ENCODE measurements at places on chromosomes 2 and 18.
A peak's percentile ranks its signal among the peaks of the same experiment; 100 is the strongest.

- peak; percentile 29 for DNase-seq
These were observed 461.3 kb upstream of the SOX11 start for GRCh38 chr2:5230855-5231254.

DNA sequence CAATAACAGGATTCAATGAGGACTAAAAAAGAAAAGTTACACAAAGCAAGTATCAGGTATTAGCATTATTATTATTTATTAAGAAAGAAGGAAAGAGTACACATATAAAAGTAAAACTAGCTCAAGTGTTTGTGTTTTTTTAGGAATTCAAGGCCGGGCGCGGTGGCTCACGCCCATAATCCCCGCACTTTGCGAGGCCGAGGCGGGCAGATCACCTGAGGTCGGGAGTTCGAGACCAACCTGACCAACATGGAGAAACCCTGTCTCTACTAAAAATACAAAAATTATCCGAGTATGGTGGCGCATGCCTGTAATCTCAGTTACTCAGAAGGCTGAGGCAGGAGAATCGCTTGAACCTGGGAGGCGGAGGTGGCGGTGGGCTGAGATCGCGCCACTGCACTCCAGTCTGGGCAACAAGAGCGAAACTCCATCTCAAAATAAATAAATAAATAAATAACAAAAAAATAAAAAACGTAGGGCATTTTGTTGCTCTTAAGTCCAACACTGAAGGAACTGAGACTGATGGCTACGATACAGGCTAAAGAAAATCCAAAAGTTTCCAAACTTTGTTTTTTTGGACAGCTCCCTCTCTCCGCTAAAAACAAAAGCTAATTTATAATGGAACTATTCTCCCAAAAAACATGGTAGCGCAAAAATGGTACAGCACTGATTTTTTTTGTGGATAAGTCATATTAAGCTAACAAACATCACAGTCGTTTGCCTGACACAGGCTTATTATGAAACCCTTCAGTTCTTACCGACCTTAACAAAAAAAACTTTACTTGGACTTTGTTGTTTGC is 1.7 kb downstream of the TRAPPC8 start:
- no peak for DNase-seq

GRCh38 chr2:39099870-39100728 is 20.8 kb downstream of the SOS1 start:
- no peak for DNase-seq

- DNase-seq, result no peak
These were observed 70.9 kb downstream of the AAK1 start for GRCh38 chr2:69572641-69573040.

- no peak for DNase-seq
These were observed 34.8 kb upstream of the LDLRAD4 start for GRCh38 chr18:13183790-13184189.

DNA sequence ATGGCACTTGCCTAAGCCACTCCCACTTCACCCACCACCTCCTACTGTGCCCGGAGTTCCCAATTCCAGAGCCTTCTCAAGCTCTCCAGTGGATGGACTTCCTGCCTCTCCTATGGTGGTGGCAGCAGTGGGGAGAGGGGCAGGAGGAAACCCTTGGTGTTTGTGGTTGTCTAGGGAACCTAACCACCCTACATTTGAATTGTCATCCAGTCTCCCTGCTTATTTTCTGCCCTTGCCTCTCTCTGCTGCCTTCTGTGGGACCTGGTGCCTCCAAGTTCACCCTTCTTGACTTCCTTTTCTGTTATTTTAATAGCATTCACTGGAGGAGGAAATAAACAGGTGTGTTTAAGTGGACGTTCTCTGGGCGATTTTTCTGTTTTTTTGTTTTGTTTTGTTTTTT is 50.0 kb upstream of the HPCAL1 start:
- DNase-seq, result no peak

- no peak for DNase-seq
These were observed 29.9 kb downstream of the HK2 start for GRCh38 chr2:74863802-74864248.

Measured in retina (tissue), 1 donor.